ENCODE measurements at places on chromosomes 2 and 18. TPM values are rescaled to one million over a fixed set of nuclear protein-coding genes. Genes with fewer than 3 reads are reported as not detected.

GRCh38 chr18:23798249-23798648 is 109.0 kb downstream of the LAMA3 start:
- no peak for DNase-seq

- no peak for DNase-seq
Observed at GRCh38 chr2:82986899-82987298, 1472.2 kb downstream of the SUCLG1 start.

DNA sequence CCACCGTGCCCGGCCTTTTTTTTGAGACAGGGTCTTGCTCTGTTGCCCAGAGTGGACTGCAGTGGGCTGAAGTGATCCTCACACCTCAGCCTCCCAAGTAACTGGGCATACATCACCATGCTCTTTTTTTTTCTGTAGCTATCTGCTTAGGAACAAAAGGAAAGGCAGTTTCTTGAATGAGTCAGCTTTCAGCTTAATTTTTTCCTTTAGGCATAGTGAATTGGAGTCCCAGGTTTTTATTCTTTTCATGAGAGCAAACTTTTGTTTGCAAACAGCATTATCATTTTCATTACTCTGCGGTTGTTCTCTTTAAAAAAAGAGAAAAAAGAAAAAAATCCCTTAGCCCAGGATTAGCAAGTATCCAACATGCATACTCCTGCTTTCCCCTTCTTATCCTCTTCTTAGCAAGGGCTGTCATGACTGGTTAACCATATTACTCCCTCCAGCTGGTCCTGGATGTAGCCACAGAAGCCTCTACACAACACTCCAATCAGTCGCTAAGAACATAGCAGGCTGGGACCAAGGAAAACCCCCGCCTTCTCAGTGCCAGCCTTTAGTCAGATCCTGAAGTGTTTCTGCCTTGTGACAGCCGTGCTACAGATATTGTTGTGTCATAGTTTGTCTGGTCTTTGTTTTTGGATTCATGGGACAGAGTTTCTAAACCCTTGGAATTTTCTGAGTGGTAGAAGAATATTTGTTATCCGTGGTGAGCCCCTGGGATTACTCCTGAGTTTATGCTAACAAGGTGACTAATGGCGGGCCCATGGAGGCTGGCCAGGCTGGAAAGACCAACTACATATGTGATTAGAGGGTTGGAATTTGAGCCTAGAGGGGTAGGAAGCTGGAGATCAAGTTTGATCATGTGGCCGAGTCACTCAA is 23.3 kb upstream of the ST3GAL5 start:
- no peak for DNase-seq

- peak; percentile 84 for DNase-seq
Observed at GRCh38 chr2:130727286-130727924, 1.5 kb upstream of the GPR148 start.

DNA sequence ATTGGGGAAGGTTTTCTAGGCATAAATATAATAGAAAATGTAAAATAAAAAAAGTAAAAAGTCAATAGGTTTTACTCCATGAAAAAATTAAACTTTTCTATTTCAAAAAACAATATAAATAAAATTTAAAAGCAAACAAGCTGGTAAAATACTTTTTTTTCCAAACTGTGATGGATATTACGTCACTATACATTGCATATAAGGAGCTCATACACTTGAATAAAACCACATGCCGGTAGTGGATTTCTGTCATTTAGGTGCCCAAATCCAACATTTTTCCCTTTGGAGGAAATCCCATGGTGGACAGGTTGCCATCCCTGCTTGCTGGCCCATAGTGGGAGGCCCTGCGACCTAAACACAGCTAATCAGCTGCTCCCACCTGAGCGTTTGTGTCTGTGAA is 289.4 kb upstream of the HNRNPA3 start:
- DNase-seq = no peak

Gene ITPRIPL1
- total RNA-seq = 2.8 TPM

DNA sequence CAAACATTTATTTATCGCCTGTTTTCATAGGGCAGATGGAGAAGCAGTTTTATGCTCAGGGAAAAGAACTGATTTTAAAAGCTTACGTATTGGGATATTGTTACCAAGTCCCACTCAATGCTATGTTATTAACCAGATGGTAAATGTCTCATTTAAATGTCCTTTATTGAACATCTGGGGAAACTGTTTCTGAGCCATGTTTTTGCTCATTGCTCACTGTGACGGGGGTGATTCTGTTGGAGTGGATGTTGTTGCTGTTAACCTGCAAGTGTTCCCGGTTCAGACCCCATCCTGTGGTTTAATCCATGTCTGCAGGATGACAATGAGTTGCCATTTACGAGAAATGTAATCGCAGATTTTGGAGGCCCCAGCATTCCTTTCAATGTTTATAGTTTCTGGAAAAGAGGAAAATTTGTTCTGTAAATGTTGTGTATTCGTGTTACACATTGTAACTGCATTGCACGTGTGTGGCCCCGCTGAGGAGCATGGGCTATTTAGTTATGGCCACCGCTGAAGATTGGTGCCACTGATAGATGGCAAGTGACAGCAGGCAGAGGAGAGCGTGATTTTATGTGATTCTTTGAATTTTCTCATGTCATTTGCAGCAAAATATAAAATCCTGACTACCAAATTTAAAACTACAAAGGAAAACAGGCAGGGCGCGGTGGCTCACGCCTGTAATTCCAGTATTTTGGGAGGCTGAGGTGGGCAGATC is 174.8 kb upstream of the COPS8 start:
- DNase-seq = no peak

DNA sequence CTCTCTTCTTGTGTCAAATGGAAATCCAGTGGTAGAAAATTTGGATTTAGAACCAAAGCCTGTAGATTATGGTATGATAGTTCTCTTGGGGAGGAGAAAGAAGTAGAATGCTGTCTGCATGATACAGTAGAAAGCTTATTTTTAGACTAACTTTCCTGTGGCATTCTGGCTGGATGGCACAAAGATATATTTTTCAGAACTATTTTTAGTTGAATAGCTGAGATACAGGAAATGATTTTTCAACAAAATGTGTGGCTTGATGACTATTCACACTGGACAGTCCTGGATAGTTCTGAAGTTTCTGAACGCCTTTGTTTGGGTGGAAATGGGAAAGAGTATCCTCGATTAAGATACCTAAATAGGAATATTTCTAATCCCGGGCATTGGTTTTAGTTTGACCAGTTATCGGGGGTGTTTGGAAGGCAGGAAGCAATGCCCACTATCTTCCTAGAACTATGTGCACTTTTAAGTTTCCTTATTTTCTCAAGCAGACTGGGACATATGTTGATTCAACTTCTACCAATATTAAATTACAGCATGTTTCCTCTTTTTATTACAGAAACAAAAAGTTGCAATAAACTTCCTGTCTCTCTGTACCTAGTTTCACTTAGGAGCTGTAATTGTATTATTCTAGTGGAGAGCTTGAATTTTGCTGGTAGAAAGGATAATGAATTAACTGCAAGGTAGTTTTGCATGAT is 32.1 kb downstream of the GDF7 start:
- no peak for DNase-seq

Gene TXNDC2
- total RNA-seq = not detected

GRCh38 chr2:23350792-23351355 is 34.1 kb upstream of the KLHL29 start:
- DNase-seq = no peak

Gene IL36G
- not detected for total RNA-seq

- DNase-seq = no peak
Observed at GRCh38 chr2:101500180-101500579, 25.3 kb upstream of the RFX8 start.

Gene MYL1
- total RNA-seq = 9.7 TPM

Measured in adrenal gland (tissue), 19 donors.